ENCODE measurements at places on chromosomes 3 and 15.

GRCh38 chr15:64343841-64344240 is 12.1 kb downstream of the CSNK1G1 start:
- H3K27ac ChIP-seq = no peak overlapping the region
- H3K4me1 ChIP-seq = peaks cover 6% of the 10 kb centered on the region
- H3K36me3 ChIP-seq = peaks cover 18% of the 10 kb centered on the region
- no peaks in the 10 kb centered on the region for H3K27me3 ChIP-seq
- no peak overlapping the region for H3K4me3 ChIP-seq

GRCh38 chr15:50911001-50911400 is 2.5 kb downstream of the AP4E1 start:
- H3K27me3 ChIP-seq = no peaks in the 10 kb centered on the region
- H3K4me1 ChIP-seq = peaks cover 15% of the 10 kb centered on the region
- H3K27ac ChIP-seq = no peak overlapping the region
- H3K4me3 ChIP-seq = no peak overlapping the region

DNA sequence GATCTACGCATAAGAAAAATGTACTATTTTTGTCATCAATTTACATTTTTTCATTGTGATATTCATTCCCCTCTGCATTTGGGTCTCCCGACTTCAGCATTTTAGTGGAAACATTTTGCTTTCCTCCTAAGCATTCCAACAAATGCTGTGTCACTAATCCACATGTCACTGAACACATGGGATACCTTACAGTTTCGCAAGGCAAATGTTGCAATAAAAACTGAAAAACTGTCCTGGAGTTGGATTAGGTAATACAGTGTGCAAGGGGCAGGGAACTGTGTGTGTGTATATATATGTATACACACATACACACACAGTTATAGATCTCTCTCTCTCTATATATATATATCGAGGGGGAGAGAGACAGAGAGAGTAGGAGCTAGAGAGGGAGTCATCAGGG is 632.2 kb downstream of the MAGI1 start:
- no peaks in the 10 kb centered on the region for H3K27me3 ChIP-seq
- H3K36me3 ChIP-seq = no peaks in the 10 kb centered on the region
- H3K4me3 ChIP-seq = no peak overlapping the region

DNA sequence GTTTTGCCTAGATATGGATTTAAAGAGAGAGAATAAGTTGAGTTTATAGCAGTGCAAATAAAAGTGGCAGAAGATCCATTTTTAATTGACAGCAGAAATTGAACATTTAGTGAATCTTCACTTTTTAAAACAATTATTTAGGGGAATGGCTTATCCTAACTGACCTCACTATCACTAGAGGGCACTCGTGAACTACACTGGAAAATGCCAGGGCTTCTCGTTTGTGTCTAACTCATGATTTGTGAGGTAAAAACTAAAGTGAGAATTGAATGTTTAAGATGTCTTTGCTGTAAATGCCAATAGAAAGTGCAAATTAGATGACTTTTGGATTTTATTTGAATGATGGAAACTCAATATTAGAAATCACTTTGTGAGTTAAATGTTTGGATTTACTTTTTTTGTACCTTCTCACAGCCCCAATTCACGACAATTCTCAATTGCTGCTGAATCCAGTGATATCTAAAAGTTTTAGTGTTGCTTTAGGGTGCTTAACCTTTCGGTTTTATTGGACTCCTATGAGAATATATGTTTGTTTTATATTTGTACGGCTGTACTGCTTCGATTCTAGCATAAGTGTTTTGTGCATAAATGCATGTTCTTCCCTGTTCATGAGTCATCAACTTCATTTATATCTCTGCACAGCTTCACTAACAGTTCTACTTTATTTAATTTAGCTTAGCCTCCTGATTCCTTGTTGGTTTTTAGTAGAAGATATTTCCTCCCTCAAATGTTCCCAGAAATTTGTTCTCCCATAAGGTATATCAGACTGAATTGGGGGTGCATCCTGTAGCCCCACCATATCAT is 462.1 kb downstream of the MFSD1 start:
- peaks cover 6% of the 10 kb centered on the region for H3K27me3 ChIP-seq
- no peak for DNase-seq
- no peak overlapping the region for H3K27ac ChIP-seq
- H3K4me3 ChIP-seq = no peak overlapping the region
- no peaks in the 10 kb centered on the region for H3K4me1 ChIP-seq

DNA sequence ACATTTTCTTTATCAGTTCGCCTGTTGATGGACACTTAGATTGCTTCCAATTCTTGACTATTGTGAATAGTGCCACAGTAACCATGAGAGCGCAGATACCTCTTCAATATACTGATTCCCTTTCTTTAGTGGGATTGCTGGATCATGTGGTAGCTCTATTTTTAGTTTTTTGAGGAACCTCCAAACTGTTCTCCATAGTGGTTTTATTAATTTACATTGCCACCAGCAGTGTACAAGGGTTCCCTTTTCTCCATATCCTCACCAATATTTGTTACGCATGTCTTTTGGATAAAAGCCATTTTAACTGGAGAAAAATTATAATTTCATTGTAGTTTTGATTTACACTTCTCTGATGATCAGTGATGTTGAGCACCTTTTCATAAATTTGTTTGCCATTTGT is 59.3 kb downstream of the RASA2 start:
- H3K27ac ChIP-seq = no peak overlapping the region
- peaks cover 67% of the 10 kb centered on the region for H3K4me1 ChIP-seq
- H3K27me3 ChIP-seq = no peaks in the 10 kb centered on the region
